ENCODE measurements at places on chromosomes 4 and X.

- no peak overlapping the region for H3K27ac ChIP-seq
- no peaks in the 10 kb centered on the region for H3K4me1 ChIP-seq
- H3K27me3 ChIP-seq = no peaks in the 10 kb centered on the region
- H3K4me3 ChIP-seq = peak overlapping the region; percentile 36
These were observed 377.9 kb upstream of the EMCN start for GRCh38 chr4:100895556-100896197.

DNA sequence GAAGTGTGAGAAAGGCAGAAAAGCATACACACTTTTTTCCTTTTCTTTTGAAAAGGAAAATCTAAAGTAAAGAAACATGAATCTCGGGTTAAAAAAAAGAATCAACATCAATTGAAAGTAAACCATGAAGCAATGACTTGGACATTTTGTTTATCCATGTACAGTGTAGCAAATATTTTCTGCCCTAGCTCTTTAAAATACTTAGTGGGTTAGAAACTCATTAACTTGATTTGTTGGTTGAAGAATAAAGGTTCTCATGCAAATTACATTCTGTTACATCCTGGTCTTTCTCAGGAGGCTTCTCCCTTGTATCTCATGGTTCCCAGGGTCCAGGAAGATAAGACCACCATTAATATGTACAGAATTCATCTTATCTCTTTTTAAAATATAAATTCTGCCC lies 9.0 kb upstream of the MEPE start:
- no peak for DNase-seq
- no peaks in the 10 kb centered on the region for H3K27me3 ChIP-seq
- H3K27ac ChIP-seq = no peak overlapping the region

GRCh38 chrX:98289726-98290125 lies 1406.0 kb downstream of the RPA4 start:
- no peak for DNase-seq
- no peaks in the 10 kb centered on the region for H3K27me3 ChIP-seq
- H3K36me3 ChIP-seq = no peaks in the 10 kb centered on the region
- H3K4me3 ChIP-seq = no peak overlapping the region
- H3K27ac ChIP-seq = no peak overlapping the region

DNA sequence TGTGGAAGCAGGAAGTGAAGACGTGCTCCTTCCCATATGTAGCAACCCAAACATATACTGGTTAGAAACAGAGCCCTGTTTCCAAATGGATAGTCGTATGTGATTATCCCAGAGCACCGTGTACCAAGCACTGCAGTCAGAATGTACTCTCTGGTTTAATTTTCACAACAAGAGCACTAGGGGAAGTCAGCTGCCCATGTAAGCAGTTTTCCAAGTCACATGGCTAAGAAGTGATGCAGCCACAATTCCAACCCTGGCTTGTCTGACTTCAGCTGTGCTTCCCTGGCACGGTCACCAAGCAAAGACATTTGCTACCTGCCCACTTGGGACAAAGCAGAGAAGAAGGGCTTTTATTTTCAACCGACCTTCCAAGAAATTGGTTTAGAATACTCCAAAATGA lies 28.2 kb upstream of the CEP135 start:
- H3K27me3 ChIP-seq = no peaks in the 10 kb centered on the region
- DNase-seq = no peak
- H3K4me1 ChIP-seq = no peaks in the 10 kb centered on the region

- DNase-seq = no peak
- no peaks in the 10 kb centered on the region for H3K36me3 ChIP-seq
- no peaks in the 10 kb centered on the region for H3K27me3 ChIP-seq
- H3K4me3 ChIP-seq = no peak overlapping the region
These were observed 65.9 kb downstream of the WWC2 start for GRCh38 chr4:183164963-183165362.
